ENCODE measurements at places on chromosomes 5 and 9. TPM values are rescaled to one million over a fixed set of nuclear protein-coding genes. Genes with fewer than 3 reads are reported as not detected.

DNA sequence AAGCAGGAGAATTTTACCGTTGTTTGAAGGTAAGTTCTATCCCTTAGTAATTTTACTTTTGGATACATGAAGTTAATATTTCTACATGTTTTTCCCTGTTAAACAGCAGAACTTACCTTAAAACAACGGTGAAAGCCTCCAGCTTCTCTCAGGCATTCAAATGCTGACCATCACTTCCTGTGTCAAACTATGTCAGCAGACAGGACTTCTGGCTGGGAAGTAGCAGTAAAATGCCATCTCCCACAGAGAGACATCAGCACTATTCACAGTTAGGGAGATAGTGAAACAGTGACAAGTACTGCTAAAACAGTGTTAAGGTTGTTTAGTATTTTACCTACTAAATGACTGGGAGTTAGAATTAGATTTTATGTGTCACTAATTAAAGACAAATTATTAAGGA lies 34.2 kb upstream of the GOLGA1 start:
- no peak for DNase-seq

- DNase-seq, result no peak
Measured at GRCh38 chr5:42770003-42770402, 13.4 kb downstream of the CCDC152 start.

- no peak for DNase-seq
Measured at GRCh38 chr9:33157960-33158842, 8.9 kb downstream of the B4GALT1 start.

DNA sequence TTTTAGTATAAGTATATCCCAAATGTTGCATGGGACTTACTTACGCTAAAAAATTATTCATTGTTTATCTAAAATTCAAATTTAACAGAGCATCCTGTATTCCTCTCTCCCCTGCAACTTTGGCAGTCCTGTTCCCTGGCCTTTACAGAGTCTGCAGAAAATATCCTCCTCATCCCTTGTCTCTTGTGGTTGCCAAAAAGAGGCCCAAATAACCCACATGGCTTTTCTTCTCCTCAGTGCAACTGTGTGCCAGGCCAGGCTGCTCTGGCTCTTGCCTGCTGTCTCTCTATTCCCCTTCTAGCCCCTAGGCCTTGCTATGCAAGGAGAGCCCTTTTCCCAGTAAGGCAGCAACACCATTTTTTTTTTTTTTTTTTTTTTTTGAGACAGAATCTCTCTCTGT lies 23.0 kb downstream of the ARHGEF37 start:
- DNase-seq, result no peak

Gene HCN1
- total RNA-seq, result not detected

DNA sequence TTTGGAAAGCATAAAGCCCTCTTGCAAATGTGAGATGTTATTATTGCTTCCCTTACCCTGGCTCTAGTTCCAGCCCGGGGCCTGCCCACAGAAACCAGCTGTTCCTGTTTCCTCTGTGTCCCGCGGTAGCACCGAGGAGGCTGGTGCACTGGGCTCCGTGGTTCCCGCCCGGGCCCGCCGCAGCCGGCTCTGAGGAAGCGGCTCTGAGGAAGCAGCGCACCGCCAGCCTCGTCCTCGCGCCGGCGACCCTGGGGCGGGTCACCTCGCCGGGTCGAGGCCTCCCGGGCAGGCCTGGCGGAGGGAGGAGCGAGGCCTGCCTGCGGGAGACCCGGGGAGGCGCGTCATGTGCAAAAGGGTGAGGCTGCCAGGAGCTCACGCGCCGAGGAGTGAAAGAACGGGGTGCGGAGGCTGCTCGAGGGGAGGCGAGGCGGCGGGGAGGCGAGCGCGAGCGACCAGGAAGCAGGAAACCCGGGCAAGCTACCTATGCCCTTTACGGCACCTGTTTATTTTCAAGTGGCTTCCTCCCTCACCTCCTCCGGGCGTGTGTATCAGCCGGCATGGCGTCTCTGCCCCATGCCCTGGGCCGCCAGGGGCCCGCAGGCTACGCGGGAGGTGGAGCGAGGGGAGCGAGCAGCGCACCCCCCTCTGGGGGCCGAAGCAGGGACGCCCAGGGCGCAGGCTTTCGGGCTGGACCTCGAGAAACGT lies 61.3 kb upstream of the MEGF10 start:
- peak; percentile 67 for DNase-seq

- no peak for DNase-seq
Measured at GRCh38 chr9:125690679-125691078, 16.3 kb downstream of the MAPKAP1 start.

DNA sequence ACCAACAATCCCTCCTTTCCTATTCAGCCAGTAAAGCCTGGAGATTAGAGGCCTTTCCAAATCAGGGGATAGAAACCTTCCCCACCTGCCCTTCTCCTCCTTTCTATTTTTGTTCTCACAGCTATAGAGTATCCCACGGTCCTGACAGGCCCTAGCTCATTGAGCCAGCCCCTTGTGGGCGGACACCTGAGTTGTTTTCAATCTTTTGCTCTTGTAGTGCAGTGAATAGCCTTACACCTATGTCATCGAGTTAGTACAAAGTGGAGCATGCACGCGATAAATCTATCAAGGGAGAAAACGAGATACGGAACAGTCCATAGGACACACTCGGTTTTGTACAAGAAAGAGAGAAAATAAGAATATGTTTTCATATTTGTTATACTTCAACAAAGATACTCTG lies 77.2 kb downstream of the TSPAN17 start:
- no peak for DNase-seq

Gene SNCB
- total RNA-seq, result 0.80 TPM

GRCh38 chr5:6721442-6721841 lies 8.2 kb downstream of the TENT4A start:
- DNase-seq, result no peak

Gene SLC6A18
- not detected for total RNA-seq

DNA sequence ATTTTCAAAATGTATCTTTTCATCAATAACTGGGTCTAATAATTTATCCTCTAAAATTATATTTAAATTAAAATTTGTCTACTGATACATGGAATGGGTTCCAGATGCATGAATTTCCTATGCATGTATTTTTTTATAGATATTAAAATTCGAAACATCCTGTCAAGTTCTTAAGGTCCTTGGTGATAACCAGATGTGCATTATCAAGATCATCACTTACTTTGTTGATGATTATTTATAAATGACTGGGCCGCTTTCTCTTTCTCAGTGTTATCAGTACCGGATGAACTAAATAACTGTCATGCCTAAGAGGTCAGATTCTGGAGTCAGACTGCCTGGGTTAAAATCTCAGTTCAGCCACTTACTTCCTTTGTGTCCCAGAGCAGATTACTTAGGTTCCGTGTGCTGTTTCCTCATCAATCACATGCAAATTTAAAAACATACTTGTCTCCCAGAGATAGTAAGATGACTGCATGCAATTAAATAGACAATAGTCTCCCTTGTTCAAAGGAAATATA lies 124.3 kb downstream of the TEX10 start:
- DNase-seq, result no peak

Gene MLLT3
- total RNA-seq, result 25.2 TPM

- DNase-seq, result peak; percentile 60
Measured at GRCh38 chr5:153974131-153974812, 64.4 kb downstream of the FAM114A2 start.

GRCh38 chr9:86359151-86359879 lies 5.1 kb upstream of the TUT7 start:
- DNase-seq, result no peak

DNA sequence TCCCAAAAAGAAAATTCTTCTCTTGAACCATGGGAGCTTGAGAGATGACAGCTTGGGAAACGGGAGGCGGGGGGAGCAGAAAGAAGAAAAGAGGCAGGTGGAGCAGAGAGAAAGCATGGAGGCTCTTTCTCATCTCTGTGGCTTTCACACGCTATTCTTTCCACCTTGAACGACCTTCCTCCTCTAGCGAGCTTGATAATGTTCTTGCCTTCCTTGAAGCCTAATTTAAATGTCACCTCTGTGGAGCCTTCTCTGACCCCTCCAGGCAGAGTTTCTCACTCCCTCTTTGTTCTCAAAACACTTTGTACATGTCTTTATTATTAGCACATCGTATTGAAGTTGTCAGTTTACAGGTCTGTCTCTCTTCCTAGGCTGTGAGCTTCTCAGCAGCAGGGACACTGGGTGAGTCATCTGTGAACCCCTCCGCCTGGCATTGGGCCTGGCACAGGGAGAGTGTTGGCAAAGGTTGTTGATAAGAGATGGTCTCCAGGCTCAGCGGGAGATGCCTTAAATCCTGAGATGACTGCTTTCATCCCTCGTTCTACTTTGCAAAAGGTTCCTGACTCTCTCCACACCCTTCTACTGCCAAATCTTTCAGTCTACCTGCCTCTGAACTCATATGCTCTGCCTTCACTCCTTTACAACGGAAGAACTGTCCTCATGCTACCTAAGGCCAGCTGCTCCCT lies 14.1 kb upstream of the STRBP start:
- no peak for DNase-seq

DNA sequence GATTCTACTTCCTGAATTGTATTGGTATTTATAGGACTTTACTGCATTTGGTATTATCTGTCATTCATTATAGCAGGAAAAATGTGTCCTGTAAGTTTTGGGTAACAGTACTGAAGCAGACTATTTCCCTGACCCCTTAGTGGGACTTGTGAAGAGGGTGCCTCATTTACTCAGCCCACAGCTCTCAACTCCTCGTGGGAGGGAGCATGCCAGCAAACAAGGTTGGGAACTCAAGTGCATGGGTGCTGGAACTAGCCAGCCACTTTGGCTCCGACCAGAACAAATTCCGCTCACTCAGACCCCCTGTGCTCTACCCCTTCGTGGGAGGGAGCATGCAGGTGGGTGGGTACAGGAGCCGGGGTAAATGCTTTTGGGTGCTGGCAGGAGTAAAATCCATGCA lies 1773.5 kb upstream of the WWC1 start:
- no peak for DNase-seq

Gene GRM6
- not detected for total RNA-seq

Gene OLFML2A
- total RNA-seq, result 18.2 TPM

Gene ZNF608
- total RNA-seq, result 88.0 TPM

DNA sequence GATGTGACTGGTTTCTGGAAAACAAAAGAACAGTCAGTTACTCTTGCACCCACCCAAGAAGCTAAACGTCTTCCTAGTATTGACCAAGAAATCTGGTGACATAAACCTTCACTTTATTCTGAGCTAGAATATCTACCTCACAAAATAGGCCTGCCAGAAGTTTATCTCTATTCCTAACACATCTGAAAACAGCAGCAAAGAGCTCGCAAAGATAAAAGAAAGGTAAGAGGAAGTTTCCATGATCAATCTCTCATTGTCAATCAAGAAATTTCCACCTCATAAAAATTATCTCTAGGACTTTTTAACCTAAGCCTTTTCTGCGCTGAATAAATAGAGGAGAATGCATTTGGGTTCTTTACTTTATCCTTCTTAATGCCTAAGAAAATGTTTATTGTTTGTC lies 17.3 kb upstream of the ZNF474 start:
- DNase-seq, result no peak

- DNase-seq, result no peak
Measured at GRCh38 chr5:15993919-15994318, 185.7 kb downstream of the MARCHF11 start.

GRCh38 chr5:66896171-66896570 lies 300.0 kb downstream of the MAST4 start:
- DNase-seq, result no peak

DNA sequence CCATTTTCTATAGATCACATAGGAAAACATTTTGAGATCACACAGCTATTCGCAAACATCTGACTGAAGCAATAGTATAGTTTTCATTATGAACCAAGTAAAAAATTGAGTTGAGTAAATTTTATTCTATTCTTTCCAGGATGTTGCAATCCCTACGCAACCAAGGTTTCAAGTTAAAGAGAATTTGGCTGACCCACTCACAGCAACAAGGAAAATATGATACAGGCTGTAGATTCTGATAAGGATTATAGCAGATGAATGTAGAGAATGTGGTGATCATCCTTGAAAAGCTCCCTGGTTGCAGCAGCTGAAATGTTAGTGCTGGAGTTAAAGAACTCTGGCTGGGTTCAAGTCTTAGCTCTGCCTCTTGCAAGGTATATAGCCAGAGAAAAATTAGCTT lies 4.7 kb downstream of the ABCA1 start:
- DNase-seq, result no peak

GRCh38 chr5:145062280-145063062 lies 772.7 kb downstream of the PRELID2 start:
- DNase-seq, result no peak

DNA sequence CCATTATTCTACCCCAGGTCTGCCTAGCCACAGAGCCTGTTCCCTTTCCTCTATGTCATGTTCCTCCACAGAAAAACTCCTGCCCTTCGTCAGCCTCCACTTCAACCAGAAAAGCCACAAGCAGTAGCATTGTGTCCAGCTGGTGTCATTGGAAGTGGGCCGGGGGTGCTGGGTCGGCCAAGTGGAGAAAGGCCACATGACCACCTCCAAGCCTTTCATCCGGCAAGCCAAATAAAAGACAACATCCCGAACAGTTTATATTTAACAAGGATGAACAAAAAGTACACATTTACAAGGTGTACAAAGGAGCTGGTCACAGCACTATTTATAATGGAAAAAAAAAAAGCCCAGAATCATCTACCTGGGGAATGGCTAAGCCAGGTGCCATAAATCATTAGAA lies 16.1 kb upstream of the SPOCK1 start:
- DNase-seq, result no peak

Gene FGF10
- total RNA-seq, result 0.15 TPM

Gene TJP2
- 198 TPM for total RNA-seq

Gene SV2C
- 0.15 TPM for total RNA-seq

DNA sequence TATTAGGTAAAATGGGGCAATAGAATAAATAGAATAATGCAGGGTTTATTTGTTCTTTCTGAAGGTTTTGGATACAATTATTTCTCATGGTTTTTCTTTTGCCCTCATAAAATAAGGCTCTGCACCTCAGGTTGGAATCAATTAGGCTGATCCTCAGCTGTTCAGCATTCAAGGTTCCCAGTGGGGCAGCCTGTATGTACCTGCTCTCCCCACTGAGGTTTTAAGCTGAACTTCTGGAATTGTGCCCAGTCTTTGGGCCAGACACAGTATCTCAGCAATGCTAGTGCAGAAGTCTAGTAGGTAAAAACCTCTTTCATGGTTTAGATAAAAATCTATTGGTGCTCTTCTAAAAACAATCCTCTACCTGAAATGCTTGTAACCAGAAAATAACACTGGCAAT lies 98.0 kb downstream of the EDIL3 start:
- DNase-seq, result no peak

DNA sequence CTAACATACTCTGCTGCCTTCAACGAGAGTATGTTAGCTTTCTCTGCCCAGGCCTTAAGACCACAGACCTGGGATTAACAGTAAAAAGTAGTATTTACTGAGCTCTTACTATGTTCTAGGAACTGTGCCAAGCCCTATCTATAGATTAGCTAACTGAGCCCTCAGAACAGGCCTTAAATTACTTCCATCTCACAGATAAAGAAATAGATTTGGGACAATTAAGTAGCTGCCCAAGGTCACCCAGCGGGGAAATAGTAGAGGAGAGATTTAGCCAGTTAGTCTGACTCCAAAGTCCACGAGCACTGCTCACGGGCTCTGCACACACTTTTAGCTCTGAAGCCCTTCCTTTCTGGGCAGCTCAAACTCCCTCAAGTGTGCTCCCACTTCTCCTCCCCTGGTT lies 64.5 kb upstream of the EQTN start:
- DNase-seq, result no peak

DNA sequence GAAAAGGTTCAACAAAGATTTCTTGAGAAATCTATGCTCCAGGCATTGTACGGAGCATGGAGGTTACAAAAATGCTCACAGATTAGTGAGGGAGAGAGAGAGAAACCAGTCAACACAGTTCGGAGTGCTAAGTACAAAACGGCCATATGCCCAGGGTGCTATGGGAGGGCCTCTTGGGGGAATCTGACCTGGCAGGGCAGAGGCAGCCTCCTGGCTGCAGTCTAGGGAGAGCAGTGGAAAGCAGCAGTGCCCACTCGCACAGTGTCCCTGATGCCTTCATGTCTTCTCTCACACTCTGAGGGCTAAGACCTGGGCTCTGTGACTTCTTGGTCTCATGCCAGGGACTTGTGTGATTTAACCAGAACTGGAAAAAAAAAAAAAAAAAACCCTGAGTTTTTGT lies 29.8 kb upstream of the SMC5 start:
- DNase-seq, result no peak
